ENCODE measurements at places on chromosomes 5 and 9.
A peak's percentile ranks its signal among the peaks of the same experiment; 100 is the strongest.

GRCh38 chr5:110442856-110443255, 283.6 kb downstream of the TMEM232 start:
- no peak for DNase-seq

DNA sequence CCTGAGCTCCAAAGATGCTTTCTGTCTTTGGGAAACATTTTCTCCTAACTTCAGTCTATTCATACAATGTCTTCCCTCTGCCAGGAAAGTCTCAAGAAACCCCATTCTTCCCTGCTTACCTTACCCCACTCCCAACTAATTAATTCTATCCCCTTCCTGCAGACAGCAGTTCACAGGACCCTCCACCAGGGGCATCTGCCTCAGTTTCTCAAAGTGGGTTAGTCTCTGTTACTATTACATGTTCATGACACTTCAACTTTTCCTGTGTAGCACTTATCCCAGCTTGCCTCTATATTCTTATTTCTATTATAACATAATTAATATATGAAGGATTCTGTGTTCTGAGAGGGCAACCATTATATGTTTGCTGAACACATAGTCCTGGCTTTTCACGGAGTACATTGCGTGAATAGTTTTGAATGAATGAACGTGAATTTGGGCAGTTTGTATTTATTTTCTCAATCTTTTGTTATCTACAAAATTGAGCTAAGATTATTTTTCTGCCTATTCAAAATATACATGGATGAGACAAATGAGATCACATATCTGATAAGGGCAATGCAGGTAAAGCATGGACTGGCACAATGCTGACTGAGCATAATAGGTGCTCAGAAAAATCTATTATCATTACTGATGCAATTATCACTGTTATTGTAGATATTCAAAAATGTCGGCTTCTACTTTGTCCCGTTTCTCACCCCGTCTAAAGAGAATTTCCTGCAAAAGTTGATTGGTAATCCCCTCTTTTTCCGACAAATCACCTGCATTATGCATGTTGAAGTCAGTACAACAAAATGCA, 341.1 kb downstream of the BRINP1 start:
- DNase-seq: no peak

DNA sequence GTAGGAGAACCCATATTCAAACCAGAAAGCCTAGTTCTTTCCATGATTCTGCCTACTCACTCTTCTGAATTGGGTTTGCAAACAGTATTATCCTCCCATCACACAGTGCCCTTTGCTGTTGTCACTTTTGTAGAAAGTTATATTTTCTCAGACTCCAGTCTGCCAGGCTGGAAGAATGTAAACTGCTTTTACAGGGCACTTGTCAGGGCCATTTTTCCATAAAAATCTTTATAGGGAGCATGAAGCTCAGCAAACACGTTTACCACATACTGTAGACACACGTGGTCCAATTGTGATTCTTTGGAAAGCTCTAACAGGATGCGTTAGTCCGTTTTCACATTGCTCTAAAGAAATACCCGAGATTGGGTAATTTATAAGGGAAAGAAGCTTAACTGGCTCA, 204.0 kb downstream of the KCNN2 start:
- DNase-seq: no peak

DNA sequence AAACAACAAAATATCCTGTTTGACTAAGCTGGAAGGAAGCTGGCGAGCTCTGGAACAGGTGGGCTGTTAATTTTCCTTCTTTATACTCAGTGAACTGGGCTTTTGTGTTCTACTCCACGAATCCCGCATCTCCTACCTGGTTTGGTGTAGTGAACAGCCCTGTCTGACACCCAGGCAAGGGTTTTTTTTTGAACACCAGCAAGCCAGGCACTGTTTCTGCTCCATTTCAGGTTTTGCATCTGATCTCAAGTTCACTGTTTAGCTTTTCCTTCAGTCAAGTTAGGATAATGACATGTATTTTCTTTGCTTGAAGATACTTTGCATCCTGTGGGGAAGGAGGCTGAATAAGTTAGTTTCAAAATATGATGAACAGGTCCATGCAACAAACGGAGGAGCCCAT, 204.5 kb downstream of the SEMA6A start:
- no peak for DNase-seq

DNA sequence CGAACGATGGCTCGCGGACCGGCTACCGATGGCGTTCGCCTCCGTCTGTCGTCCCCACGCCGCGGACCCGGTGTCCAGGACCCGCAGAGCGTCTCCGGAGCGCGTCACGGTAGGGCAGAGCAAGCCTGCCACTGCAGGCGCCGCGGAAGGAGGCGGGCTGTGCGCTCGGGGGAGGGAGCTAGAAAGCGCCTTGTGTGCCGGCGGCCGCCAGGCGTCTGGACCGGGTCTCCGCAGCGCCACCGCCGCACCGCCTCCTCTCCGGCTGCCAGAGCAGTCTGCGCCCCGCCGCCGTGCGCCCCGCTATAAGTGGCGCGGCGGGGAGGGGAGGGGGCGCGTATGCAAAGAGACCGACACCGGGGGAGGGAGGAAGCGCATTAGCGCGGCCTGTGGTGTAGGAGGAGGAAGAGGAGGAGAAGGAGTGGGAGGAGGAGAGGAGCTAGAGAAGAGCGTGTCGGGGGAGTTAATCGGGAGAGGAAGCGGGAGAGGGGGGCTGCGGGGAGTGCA, at the start of gene ENC1:
Gene ENC1, minus strand, starts transcription at position 279 of the 504 bp plus-strand sequence. CDS start 4,243 bp downstream, outside the sequence.
- peak; percentile 92 for DNase-seq

- DNase-seq: no peak
Measured at GRCh38 chr5:136040746-136041415, 12.1 kb downstream of the TGFBI start.

GRCh38 chr9:137465000-137465719, 6.0 kb upstream of the NSMF start:
- no peak for DNase-seq

GRCh38 chr9:137619240-137620047, 639 bp downstream of the EHMT1 start:
- peak; percentile 46 for DNase-seq
